ENCODE measurements at places on chromosomes 12 and 14.

DNA sequence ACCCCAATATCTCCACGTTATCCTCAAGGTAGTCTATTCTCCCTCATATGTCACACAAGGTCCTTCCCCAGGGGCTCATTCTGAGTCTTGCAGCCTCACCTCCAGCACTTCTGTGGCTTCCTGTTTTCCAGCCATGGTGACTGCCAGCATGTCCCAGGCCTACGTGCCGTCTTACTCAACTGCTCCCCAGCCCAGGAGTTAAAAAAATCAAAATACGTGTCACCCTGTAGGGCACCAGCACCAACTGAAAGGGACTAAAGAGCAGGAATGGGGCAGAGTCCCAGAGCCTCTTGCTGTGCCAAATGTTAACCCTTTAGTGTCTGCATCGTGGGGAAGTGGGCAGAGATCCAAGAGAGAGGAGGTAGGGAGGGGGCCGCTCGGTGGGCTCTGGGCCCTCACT is 37.0 kb upstream of the MED13L start:
- no peak for DNase-seq

DNA sequence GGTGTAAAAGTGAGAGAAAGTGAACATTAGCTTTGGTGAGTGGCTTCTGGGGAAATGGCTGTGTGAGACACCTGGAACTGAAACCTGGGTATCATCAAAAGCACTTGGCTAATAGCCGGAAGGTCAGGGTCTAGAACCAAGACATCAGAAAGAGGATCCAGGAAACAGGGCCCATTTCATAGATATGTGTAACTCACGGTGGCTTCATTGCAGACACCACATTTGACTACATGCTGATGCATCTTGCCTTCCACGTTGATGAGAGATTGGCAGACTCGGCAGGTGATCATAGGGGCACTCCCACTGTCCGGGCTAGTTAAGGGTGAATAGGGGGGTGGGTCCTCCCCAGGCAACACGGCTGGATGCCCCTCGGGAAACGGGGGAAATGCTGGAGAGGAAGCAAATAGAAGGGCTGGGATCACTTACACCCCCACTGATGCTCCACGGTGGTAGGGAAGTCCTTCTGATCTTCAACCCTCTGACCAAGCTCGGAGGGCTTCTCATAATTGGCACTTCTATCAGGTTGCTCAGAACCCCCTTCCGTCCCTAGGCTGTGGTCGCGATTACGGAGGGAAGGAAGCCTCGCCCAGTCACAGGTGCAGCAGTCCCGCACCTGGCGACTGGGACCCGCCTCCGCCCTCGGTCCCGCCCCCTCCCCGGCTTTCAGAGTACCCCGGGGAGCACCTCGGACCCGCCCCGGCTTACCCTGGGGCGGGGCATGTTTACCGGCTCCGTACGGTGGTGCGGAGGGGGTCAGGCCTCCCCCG is 593 bp downstream of the PIP4P1 start:
- no peak for DNase-seq

- no peak for DNase-seq
Observed at GRCh38 chr14:54317391-54317790, 79.4 kb upstream of the CDKN3 start.

GRCh38 chr14:55101698-55102097 is 27.4 kb upstream of the LGALS3 start:
- no peak for DNase-seq

DNA sequence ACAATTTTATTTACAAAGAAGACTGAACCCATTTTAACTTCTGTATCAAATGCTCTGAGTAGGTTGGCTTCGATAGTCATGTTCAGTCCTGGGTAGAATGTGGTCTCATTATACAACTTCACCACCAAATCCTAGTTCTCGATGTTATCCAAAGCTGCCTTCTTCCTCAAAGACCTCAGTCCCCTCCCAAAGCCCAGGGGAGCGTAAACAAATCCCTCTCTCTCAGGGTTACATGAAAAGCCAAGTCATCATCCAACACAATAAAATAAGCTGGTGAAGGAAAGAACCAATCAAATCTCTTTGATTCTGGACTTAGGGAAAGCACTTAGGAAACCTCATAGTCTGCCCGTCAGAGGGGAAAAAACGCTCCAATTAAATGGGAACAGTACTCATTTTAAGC is 9.1 kb downstream of the PTCSC3 start:
- no peak for DNase-seq

DNA sequence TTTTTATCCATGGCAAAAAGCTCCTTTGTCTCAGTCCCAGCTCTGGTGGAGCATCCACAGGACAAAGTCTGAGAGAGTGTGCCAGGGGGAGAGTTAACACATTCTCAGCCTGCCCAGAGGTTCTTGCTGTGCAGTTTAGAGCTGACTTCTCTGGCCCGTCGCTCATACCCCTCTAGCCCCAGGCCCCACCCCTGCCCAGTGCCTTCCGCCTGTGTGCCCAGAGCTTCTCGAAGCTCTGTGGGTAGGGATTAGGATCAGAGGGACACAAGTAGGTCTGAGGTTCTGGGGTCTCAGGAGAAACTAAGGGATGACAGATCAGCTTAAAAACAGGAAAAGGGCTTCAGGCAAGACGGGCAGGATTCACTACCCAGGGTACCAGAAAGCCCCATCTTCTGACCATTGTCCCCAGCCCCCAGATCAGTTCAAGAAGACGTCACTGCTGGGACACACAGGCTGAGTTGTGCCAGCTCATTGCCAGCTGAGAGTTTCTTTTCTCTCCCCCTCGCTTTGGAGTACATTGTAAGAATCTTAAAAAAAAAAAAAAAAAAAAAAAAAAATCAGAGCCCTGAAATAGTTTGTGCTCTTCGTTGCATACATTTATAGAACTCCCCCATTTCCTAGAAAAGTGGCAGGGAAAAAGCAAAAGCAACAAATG is 127.0 kb downstream of the GCH1 start:
- no peak for DNase-seq

Measured in left ventricle myocardium superior (tissue), 1 donor.